ENCODE measurements at places on chromosomes 2 and 18.

GRCh38 chr2:148653437-148653836 is 8.9 kb downstream of the EPC2 start:
- no peak for DNase-seq

- no peak for DNase-seq
These were observed 14.6 kb downstream of the EML4 start for GRCh38 chr2:42183775-42184174.

DNA sequence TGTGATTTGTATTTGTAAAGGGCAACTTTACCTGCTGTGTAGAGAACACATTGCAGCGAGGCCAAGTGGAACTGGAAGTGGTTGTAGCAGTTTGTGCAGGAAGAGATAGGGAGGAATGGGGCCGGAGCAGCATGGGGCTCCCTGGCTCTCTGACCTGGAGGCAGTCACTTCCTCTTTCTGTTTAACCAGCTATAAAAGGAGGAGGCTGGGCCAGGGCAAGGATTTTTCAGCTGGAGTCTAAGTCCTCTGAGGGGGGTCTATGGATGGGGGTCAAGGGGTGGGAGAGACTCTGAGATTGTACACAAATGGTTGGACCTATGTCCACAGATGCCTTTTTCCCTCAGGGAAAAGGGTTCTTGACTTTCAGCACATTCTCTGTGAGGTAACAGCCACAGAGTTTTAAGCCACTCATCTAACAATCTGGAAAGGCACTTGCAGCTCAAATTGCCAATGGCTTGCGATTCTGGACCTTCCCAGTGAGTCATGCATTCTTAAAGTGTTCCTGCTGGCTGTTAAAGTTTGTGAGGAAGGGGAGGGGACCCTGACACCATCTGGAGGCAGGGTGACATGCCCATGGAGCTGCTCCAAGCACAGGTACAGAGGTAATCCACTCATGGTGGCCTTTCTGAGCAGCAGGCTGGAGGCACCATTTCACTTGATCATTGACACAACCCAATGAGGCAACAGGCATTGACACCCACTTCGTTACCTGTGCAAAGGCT is 347.0 kb downstream of the CYRIA start:
- no peak for DNase-seq

DNA sequence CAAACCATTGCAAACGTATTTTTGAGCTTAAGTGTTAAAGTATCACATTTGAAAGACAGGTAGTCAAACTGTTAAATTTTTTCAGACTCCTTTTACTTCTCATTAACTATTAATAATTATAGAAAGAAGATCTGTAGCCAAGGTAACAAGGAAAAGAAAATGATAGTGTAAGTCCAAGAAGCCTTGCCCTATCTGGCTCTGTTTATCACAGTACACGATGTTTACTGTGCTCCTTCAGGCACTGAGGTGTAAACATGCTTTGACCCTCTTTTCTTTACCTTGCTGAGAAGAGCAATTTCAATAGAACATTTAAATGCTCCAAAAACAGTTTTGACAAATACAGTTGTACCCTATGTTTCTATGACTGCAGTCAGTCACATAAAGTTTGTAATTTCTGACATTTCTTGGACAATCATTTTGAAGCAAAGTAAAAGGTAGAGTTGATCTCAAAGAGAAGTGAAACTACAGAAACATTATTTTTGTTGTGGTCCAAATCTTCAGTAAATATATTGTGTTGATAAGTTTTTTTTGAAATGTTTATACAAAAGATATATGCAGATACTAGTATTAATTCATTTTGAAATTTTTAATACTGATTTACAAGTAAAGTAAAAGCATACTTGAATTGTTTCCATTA is 152.6 kb upstream of the KYNU start:
- DNase-seq: no peak

DNA sequence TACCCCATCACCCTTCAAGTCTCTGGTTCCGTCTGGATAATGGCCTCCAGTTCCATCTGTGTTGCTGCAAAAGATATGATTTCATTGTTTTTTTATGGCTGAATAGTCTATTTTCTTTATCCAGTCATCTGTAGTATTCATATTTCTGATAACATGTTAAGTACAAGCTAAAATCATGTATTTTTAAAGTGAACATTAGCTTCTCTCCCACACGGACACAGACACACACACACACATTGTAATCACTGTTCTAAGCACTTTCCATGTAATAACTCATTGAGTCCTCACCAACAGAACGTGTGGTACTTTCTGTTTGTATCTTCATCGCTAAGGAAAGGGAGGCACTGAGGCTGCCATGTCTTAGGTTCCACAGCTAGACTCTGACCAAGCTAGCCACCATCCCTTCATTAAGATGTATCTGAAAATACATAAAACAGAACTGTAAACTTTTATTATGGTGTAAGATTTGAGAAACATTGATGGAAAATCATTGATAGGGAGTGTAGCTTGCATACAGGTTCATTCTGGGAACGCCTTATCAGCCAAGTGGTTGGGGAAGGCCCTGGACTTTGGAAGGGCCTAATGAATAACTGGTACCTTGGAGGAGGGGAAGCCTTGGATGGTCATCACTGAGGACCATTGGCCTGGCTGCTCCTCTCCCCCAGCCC is 8.1 kb downstream of the NCK2 start:
- no peak for DNase-seq

- no peak for DNase-seq
These were observed 27.5 kb upstream of the CAB39 start for GRCh38 chr2:230685178-230685577.

DNA sequence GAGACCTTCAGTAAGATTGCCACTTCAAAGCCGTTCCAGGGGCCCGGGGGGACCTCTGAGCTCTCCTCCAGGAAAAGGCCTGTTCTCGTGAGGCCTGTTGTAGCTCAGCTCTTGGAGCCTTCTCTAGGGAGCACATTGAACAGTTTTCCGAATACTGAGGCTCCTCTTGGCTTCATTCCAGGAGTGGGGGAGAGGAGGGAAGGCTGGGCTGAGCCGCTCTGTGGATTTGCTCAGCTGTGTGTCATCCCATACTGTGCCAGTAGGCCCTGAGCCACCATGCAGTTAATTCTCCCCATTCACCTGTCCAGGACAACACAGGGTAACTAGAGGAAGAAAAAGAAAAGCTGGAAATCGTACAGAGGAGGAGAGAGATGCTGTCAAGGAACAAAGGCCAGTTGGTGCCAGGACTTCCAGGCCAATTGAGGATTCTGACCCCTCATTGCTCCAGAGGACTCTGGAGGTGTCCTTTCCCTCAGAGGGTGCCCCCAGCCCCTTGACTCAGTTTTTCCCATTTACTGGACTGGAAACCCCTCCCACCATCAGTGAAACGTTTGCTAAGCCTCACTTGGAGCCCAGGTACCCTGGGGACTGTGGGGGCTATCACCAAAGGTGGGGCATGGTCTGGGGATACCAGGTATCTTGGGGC is 41.4 kb downstream of the HS1BP3 start:
- DNase-seq: no peak

DNA sequence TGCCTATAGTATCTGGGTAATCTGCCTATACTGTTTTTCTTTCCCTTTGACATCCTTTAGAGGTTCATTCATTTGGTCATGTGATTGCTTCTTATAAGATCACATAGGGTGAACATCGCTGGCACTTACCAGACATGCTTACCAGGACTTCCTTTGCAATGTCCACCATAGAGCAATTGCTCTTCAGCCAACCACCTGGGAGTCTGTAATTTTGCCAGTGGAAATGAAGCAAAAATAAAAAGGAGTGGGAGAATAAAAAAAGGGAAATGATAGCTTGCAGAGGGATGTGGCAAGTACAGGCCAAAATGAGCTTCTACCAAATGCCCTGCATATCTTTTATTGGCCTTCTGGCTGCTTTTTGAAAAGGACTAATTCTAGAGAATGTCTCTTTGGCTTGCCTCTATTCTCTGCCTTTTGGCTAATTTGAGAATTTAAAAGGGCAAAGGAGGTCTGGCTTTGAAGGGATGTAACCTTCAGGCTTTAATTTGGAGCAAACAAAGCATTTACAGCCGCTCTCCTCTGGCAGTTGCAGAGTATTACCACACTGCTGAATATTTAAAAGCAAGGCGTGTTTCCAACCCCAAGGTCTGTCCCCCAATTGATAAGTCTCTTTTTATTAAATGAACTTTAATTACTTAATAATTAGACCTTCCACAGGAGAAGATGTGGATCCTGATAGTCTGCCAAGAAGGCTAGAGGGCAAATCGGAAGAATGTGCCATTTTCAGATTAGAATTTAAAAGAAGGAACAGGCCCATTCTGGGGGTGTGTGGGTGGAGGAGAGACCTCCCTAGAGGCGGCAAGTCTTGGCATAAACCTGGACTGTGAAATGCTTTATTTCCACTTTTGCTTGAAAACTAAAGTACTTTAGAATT is 557.9 kb downstream of the DCC start:
- DNase-seq: no peak

DNA sequence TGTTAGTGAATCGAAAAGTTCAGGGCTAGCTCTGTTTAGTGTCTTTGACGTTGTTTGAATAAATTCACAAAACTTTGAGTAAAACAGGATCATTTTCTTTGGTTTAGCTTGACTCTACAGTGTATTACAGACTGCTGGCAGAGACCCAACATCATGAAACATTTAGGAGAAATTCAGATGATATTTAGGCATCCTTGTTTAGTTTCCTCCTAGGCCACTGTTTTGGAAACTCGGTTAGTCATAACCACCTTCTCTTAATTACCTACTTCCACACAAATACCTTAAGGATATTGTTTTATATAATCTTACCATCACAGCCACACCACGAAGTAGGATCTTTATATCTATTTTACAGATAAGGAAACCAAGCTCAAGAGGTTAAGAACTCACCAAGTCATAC is 7.8 kb downstream of the LIMS1 start:
- DNase-seq: peak; percentile 43

DNA sequence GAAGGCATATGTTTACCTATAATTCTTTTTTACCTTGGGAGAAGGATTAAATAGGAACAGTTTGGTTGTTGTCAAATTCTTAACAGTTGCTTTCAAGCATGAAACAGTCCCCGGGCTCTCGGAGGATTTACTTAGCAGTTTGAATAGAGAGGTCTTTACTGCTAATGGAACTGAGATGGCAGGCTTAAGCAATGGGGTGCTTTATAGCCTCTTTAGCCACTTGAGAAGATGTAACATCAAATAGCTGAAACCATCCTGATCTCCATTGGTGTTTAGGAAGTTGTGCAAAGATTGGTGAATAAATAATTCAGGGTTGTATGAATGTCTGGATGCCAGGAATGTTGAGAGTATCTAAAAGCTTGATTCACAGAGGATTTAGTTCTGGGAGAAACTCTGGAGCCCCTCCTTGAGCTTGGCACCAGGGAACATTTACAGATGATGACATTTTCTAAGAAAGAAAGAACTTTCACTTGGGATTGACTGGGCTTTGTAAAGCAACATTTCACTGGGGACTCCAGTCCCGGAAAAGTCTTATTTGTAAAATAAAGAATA is 51.9 kb downstream of the PTPRM start:
- no peak for DNase-seq

DNA sequence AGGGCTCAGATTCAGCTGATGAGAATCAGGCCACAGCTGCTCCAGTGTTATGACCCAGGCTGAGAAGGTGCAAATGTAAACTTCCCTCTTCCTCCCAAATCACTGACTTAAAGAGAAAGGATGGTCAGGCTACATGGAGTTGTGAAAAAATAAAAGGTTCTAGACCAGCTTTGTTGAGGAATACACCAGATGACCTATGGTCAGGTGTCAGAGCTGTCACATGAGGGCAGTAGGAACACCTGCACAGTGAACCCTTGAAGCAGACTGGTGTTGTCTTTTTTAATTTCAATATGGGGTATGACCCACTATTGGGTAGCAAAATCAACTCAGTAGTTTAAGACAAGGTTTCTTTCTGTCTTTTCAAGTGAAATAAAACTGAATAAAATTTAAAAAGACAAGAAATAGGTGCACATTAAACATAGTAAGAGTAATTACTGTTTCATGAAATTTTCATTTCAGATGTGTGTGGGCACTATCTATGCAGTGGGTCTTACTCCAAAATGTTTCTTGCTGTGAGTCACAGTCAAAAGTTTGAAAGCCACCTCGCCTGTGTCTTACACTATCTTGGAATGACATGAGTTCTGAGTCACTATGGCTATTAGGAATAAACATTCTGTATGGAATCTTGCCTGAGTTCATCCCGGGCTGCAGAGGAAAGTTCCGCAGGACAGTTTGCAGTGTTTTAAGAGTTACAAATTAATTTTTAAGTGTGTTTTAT is 83.6 kb downstream of the ACVR1 start:
- no peak for DNase-seq

DNA sequence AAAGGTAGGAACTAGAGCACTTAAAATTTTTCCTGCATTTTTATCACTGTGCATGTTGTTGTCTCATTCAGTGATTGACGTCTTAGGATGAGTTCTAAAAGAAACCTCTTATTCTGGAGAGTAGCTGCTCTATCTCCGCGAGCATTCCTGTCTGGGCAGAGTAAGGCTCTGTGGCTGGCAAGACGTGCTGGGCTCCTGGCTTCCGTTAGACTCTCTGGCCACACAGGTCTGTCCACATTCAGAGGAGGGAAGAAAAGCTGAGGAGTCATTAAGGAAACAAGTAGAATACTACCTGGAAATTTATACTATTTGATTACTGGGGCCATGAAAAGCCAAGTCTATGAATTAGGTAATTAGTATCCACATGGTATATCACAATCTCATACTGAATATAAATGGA is 138.0 kb upstream of the DNMT3A start:
- DNase-seq: no peak

DNA sequence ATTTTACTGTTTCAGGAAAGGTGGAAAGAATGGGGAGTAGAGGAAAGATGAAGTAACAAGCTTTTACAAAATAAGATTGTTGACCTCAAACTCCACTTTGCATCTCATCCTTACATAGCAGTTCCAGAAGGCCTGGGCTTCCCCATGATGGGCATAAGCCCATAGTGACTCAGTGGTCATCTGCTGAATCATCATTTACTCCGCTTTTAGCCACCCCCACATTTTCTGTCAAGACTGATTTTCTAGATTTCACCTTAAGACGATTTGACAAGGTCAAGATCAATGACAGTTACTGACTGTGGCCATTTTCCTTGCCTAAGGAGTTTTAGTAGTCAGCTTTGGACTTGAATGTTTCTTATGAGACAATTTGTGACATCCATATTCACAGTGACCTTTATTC is 49.4 kb downstream of the PLEKHM3 start:
- DNase-seq: no peak

DNA sequence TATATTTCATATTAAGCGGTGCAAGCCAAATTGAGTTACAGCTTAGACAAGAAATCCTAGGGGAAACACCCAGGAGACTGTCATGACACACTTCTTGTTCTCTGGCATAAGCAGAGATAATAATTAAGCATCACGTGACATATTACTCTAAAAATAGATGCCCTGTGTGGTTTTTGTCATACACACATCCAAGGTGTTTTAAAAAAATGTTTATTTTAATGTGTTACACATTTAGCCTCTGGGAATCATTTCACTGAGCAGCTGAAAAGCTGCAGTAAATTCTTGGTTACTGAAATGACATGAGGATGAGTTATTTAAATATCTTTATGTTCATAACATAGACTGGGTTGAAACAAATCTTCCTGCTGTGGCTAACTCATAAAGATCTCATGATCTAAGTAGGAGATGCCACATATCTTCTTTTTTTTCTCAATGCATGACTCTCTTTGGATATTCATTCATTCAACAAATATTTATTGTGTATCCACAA is 38.0 kb upstream of the ERMN start:
- peak; percentile 81 for DNase-seq

- DNase-seq: no peak
These were observed 616.6 kb upstream of the FSHR start for GRCh38 chr2:49770919-49771318.

- DNase-seq: no peak
These were observed 93.6 kb upstream of the TMEFF2 start for GRCh38 chr2:192288295-192288694.
